Fibroblast of skin of right biceps (primary cell): ENCODE measurements at places on chromosomes 7 and 10.

- peak; percentile 30 for DNase-seq
Observed at GRCh38 chr10:11242443-11243387, 225.0 kb downstream of the CELF2 start.

- DNase-seq = no peak
Observed at GRCh38 chr7:125573126-125573525, 643.5 kb upstream of the POT1 start.

DNA sequence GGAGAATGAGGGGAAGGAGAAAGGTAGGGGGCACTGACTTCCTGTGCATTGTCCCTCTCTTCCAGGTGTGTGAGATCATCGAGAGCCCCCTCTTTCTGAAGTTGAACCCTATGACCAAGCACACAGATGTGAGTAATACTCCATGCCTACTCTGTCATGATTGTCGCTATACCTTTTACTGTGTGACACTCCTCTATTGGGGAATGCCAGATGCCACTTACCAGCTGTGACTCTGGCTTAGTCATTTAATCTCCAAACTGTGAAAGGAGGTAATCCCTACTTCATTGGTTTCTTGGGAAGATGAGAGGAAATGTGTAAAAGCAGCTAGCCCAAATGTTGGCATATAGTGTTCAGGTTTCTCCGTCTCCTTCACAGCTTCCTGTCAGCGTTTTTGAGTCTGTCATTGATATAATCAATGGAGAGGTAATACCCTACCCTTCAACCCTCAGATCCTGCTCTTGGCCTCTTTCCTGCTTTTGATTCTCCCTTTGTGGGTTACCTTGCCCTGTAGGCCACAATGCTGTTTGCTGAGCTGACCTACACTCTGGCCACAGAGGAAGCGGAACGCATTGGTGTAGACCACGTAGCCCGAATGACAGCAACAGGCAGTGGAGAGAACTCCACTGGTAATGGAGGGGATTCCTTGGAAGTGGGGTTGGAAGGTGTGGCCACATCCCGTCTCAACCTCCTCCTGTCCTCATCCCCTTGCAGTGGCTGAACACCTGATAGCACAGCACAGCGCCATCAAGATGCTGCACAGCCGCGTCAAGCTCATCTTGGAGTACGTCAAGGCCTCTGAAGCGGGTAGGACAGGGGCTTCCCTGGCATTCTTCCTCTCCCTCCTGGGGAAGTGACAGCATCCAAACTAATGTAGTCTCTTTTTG lies 2.0 kb downstream of the COPS6 start:
- no peak for DNase-seq

DNA sequence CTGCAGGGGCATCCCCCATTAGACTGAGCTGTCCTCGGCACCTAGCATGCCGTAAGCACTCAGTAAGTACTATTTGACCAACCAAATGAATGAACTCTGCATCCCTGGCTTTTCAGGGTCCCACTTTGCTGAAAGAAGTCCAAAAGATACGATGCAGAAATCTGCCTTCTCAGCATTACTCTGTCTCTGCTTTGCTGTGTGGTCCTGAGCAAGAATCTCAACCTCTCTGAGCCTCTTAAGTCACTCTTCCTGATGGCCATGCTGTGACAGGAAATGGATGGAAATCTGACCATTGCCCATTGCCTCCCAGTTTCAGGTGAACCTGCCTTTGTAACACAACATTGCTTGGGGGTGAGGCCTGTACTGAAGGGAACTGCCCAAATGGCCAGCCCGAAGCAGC lies 48.0 kb downstream of the GPAM start:
- no peak for DNase-seq

GRCh38 chr7:39017369-39017915 lies 39.7 kb downstream of the POU6F2 start:
- DNase-seq = peak; percentile 9

DNA sequence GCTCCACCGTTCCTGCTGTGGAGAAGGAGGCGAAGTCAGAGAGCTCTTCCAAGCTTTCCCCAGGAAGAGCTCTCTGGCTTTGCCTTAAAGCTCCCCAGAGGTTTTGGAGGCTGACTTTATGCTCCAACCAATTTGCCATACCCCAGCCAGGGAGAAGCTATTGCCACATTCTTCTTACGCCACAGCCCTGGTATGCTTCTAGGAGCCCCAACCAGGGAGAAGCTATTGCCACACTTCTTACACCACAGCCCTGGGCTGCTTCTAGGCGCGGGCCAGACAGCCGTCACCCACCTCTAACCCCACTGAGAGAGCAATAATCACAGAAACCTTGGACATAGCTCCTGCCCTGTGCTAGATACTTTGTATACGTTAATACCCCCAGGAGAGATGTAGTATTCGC lies 951 bp downstream of the ELOVL3 start:
- peak; percentile 51 for DNase-seq

DNA sequence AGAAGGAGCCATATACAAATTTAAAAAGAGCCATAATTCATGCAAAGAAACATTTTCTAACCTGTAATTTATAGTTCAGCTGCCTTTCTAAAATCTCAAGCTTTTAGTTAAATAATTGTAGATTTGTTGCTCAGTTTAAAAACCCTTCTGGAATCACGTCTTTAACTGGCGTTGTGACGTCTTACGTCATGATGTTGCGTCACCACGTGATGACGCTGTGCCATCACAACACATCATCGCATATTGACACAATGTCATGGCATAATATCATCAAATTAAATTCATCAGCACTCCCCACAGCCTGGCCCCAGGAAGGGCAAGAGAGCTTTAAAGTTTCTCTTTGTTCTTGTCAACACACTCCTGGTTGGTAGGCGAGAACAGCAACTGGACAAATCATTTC lies 194.8 kb downstream of the GRM8 start:
- no peak for DNase-seq

DNA sequence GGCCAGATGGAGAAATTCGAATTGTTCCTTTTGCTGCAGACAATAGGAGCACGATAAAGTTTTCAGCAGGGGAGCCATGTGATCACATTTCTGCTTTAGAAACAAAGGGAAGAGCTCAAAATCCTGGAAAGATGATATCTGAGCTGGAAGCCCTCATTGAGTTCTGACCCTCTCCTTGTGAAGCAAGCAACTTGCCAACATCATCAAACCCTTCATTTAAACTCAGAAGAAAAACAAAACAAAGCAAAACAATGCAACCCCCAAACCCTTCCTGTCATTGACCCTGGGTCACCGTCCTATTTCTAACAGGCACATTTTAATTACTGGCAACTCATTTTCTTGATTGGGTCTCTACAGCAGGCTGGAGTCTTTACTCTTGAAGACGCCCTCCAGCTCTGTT lies 198.3 kb upstream of the ZNF32 start:
- no peak for DNase-seq

DNA sequence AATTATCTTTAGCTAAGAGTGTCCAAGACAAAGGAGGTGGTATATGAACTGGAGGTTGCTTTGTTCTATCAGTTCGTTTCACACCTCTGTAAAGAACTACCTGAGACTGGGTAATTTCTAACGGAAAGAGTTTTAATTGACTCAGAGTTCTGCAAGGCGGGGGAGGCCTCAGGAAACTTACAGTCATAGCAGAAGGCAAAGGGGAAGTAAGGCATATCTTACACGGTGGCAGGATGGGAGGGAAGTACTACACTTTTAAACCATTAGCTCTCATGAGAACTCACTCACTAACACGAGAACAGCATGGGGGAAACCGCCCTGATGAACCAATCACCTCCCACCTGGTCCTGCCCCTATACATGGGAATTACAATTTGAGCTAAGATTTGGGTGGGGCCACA lies 1202.3 kb upstream of the LRRTM3 start:
- DNase-seq = no peak

- DNase-seq = no peak
Observed at GRCh38 chr7:126656165-126656564, 596.6 kb downstream of the GRM8 start.

DNA sequence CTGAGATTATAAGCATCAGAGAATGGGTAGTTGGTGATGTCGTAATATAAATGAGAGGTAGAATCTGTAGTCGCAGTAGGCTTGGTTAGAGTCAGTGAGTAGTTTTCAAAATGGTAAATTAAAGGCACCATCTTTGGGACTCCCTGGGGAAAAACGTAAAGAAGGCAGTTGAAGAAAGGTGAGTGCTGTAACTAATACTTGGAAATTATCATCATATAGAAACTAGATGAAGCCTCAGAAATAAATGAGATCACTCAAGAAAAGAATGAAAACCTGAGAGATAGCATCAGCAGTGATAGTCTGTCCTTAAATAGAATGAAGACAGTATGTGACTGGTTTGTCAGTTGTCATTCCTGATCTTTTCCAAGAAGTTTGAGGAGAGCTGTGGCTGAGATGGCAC lies 23.8 kb downstream of the PALS2 start:
- no peak for DNase-seq

DNA sequence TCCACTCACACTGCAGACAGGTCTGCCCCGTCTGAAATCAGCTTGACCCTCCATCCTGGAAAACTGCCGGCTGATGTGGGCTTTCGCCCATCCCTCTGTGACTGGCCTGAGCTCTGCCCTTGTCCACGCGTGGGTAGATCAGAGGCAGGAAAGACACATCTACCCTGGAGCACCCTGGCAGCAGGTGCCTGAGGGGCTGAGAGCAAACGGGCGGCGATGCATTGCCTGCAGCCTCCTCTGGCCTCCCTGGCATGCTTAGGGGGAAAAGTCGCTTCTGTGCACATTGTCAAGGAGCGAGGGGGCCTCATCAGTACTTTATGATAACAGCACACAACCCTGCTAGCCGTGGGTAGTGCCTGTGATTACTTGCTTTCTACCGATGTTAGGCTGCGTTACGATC lies 109.4 kb downstream of the ADARB2 start:
- DNase-seq = no peak

DNA sequence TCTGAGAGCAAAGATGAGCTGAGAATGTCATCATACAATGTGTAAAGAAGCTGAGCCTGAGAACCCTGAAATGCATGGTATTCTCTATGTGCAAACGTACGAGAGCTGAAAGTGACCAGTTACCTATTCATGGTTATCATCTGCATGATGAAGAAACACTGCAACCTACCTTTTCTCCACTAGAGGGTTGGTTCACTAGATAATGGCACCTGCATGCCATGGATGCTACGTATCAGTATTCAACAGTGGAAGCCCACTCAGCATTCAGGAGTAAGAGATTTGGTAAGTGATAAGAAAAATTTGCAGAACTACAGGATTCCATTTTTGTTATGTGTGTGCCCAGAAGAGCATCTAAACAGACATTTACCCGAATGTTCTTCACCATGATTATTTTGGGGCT lies 145.4 kb downstream of the PTPRN2 start:
- DNase-seq = no peak

DNA sequence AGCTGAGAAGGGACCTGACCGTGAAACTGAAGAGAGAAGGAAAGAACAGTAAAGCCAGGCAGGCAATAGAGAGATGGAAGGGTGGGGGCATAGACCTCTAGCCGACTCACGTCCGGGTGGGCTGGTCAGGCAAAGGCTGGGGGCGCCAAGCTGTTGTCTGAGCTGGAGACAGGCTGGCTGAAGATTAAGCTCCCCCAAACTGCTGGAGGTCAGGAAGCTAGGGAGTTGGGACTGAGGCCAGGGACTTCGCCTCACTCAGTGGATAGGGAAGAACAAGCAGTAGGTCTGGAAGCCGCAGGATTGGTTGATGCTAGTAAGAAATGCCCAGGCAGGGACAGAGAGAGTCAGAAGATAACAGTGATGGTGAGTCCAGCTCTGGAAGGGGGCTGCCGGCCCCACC lies 5.3 kb downstream of the PITX3 start:
- DNase-seq = no peak

GRCh38 chr7:2488272-2488645 lies 12.1 kb upstream of the GRIFIN start:
- DNase-seq = no peak

DNA sequence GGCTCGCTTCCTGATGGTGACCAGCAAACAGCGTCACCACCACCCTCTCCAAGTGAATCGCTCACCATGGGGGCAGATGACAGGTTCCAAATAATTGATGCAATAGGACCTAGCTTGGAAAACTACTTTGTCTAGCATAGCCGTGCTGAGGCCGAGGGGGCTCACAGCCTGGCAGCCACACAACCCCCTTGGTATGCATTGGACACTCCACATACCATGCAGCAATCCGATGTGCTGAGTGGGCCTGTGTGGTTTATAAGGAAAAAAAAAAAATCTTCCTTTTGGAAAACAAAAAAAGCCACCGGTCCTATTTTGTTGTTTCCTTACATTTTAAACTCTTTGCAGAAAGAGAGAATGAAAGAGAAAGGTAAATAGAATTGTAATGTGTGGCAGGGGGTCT lies 15.1 kb downstream of the GATA3 start:
- DNase-seq = peak; percentile 89

- DNase-seq = no peak
Observed at GRCh38 chr10:5904227-5904626, 14.2 kb downstream of the FBH1 start.

GRCh38 chr10:100895896-100896295 lies 16.9 kb upstream of the SLF2 start:
- DNase-seq = no peak

DNA sequence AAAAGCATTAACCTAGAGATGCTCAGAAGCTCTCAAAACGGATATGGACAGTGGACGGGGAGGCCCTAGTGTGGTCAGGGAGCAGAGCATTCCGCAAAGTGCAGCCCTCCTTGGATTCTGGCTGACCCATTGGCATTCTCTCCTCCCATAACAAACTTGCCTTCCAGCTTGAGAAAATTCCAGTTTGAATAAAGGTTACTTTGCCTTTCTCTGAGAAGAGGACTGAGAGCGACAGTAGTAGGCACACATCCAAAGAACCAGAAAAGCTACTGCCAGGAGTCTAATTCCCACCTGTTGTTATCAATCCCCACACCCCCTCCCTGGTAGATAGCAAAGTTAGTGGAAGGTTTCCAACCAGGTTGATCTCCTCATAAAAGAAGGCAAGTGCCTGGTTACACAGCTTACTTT lies 84.7 kb upstream of the TRIL start:
- no peak for DNase-seq

DNA sequence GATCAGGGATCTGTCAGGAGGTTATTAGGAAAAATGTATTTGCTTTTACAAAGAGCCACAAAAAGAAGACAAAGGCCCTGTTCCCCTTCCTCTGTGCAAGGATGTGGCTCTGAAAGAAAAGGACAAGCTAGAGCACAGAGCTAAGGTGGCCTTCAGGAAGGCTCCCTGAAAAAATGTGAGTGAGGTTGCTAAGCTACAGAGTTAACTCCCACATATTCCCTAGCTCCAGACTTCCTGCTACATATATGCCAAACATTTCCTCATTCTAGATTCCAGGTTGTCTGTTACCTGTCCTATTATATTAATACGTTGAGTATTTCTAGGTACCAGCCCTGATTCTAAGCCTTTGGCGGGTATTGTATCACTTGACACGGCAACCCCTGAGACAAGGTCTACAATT lies 369.0 kb downstream of the PARD3 start:
- no peak for DNase-seq

DNA sequence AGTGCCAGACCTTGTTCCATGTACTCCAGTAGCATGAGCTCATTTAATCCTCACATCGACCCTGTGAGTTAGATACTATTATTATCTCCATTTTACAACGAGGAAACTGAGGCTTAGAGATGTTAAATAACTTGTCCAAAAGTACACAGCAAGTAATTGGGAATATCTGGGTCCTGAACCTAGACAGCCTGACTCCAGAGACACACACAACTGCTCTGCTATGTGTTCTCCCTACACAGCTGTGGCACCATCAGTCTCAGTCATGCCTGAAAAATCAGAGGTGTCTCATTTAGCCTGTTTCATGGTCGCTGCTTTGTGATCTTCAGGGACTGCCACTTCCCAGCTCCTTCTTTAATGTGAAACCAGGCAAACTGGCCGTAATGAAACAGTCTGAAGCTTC lies 56.5 kb downstream of the COL1A2 start:
- DNase-seq = no peak
